ENCODE measurements at places on chromosomes 7 and 10.

DNA sequence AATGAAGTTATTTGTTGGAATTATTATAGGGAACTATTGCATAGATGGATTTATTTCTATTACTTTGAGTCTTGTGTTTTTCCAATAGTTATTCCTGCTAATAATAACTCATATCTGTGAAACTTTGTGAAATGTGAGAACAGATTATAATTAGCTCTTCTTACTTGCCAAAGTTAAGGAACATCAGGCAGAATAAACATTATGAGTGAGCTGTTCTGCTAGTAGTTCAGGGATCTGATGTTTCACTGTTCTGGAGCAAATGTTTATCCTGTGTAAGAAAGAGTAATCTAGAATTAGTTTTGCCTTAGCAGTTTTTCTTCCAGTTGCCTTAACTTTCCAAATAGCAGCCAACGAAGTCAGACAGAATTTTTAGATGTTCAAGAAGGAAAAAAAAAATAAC, 245.2 kb upstream of the PLXDC2 start:
- no peak for DNase-seq

GRCh38 chr10:60167050-60167449, 222.6 kb downstream of the ANK3 start:
- DNase-seq, result no peak

DNA sequence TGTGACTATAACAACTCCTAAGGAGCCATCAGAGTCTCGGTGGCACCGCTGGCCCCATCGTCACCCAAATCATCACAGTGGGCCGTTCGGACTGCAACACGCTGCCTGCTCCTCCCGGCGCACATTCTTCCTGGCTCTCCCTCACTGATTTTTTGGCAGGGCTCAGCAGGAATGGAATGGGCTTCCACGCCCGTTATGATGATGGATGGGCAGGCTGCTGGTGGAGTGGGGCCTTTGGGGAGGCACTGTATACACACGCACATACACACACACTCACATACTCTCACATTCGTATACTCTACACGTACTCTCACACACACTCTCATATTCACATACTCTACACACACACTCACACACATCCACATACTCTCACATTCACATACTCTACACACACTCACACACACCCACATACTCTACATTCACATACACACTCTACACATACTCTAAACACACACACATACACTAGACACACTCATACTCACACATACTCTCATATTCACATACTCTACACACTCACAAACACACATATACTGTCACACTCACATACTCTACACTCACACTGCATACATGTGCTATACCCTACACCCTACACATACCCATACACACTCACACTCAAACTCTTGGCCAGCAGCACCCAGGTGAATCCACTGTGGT, 99.8 kb downstream of the KCNMA1 start:
- DNase-seq, result no peak

DNA sequence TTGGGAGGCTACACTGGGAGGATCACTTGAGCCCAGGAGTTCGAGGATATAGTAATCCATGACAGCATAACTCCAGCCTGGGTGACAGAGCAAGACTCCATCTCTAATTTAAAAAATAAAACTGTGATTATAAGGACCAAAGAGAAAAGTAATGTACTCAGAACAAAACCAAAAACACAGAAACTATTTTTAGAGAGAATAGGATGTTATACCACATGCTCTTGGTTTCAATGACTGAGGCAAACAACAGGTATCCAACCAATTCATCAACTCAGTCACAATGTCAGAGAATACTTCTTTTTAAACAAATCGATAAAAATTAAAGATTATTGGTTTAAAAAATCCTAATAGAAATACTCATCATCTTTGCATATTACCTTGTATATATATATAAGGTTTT, 186.7 kb downstream of the TPK1 start:
- no peak for DNase-seq

DNA sequence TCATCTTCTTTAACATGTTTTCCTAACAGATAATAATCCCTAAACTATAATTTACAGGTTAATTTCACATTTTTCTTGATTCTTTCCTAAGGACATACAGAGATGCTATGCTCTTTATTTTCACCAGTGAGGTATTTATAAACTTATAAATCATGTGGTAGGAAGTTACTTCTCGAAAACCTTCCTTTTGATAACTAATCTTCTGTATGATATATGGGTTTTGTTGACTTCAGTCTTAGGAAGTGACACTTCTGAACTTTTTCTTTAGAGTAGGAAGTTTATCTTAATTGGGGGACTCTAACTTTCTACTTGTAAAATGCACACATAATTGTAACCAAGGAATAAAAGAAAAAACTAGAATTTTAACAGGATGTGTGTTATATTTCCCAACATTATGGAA, 9.8 kb upstream of the PNPLA8 start:
- no peak for DNase-seq

DNA sequence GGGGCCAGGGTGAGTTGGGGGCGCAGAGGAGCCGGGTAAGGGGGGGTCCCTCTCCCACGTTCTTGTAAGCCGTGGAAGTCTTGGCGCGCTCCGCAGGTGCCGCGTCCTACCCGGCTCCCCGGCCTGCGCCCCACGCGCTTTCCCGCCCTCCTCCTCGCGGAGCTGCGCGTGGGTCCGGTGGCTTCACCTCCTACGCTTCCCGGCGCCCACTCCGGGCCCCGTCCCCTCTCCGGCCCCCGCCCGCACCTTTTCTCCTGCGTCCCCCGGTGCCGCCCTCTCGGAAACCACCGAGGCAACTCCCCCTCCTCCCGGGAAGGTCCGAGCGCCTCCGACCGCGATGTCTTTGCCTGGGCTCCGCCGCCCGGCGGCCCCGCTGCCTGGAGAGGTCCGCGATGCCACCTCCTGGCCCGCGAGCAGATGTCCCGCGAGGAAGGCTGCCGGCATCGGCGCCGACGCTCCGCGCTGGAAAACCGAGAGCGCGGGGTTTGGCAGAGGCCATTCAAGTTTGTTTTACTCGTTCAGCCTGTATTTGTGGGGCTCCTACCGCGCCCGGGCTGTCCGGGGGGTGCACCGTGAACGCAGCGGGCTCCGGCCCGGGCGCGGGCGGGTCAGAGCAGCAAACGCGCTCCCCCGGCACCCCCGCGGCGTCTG, 2.4 kb upstream of the NKX6-2 start:
- DNase-seq, result no peak

DNA sequence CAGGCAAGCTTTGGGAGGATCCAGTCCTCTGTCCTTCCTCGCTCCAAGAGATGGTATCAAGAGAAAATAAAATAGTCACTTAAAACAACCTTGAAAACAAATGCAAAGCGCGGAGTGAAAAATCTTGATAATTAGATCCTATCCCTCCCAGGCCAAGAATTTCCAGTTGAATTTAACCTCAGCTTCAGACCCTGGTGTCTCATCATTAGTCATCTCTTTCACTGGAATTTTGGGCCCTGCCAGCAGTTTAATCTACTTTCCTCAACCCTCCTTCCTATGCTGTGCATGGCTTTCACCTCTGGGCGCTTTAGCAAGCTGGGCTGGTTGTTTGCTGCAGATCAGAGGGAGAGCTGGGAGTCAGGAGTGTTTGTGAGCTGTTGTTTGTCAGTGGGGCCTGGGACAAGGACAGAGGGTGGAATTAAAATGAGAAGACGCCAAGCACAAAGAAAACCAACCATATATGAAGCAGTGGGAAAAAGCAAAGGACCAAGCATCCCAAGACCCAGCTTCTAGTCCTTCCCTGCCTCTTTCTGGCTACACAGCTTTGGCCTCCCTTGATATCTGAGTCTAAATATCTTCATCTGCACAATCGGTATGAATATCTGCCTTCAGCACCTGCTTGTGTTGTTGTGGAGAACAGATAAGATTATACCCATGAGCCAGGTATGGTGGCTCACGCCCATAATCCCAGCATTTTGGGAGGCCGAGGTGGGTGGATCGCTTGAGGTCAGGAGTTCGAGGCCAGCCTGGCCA, 13.5 kb downstream of the MYOF start:
- DNase-seq, result no peak
